Mucosa of descending colon (tissue), 3 donors: ENCODE measurements at places on chromosomes 1 and 21. TPM values are rescaled to one million over a fixed set of nuclear protein-coding genes. Genes with fewer than 3 reads are reported as not detected.

SERINC2 gene
- total RNA-seq = 146 TPM

GRCh38 chr1:31116022-31116421 lies 50.5 kb upstream of the PUM1 start:
- no peak for DNase-seq

HNRNPR gene
- total RNA-seq = 96.6 TPM

DNA sequence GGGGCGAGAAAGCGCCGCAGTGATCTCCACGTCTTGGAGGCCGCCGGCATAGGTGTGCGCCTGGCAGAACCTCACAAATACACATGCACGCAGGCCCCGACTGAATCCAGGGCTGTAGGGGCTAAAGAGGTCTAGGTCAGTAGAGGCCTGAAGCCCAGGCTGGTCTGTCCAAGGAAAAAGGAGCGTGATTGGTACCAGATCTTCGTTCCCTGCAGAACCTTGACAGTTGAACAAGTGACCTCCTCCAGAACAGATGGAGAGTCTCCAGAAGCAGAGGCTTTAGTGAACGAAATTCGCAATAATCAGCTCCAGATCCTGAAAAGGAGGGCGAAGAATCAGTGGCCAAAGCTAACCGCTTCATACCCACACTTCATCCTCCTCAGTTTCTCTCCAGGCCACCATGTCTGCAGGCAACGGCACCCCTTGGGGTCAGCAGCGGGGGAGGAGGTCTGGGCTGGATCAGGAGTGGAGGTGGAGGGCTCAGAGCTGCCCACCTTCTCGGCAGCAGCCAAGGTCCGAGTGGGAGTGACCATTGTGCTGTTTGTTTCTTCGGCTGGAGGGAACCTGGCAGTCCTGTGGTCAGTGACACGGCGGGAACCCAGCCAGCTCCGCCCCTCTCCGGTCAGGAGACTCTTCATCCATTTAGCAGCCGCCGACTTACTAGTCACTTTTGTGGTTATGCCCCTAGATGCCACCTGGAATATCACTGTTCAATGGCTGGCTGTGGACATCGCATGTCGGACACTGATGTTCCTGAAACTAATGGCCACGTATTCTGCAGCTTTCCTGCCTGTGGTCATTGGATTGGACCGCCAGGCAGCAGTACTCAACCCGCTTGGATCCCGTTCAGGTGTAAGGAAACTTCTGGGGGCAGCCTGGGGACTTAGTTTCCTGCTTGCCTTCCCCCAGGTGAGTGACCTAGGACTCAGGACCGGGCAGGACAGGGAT lies 749 bp upstream of the PEX11B start:
- peak; percentile 68 for DNase-seq

KRTAP12-2 gene
- not detected for total RNA-seq

RXRG gene
- total RNA-seq = 0.29 TPM

DNA sequence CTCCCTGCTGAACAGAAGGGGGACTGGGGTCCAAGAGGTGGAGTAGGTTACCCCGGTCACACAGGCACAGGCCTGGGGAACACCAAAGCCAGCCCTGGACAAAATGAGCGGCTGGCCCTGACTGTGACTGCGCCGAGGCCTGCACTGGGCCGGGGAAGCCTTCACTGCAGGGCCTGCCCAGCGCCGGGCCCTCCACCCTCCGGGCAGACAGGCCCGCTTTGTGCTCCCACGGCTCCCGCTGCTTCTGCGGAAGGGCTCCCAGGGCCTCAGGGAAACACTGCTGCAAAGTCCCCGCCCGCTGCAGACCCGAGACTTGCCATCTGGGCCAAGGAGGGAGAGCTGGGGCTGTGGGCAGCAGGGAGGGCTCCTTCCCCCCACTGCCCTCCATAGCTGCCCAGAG lies 35.3 kb downstream of the MEGF6 start:
- no peak for DNase-seq

GRCh38 chr21:14687268-14687625 lies 141.1 kb upstream of the SAMSN1 start:
- no peak for DNase-seq

- DNase-seq = no peak
Observed at GRCh38 chr1:234324821-234325220, 48.4 kb upstream of the COA6 start.

GRCh38 chr1:111489604-111490003 lies 13.8 kb downstream of the ADORA3 start:
- peak; percentile 35 for DNase-seq

SMCP gene
- total RNA-seq = not detected

KRTAP21-2 gene
- not detected for total RNA-seq

- DNase-seq = no peak
Observed at GRCh38 chr21:37065561-37066177, 7.2 kb downstream of the PIGP start.

EDN2 gene
- 1.6 TPM for total RNA-seq

DNA sequence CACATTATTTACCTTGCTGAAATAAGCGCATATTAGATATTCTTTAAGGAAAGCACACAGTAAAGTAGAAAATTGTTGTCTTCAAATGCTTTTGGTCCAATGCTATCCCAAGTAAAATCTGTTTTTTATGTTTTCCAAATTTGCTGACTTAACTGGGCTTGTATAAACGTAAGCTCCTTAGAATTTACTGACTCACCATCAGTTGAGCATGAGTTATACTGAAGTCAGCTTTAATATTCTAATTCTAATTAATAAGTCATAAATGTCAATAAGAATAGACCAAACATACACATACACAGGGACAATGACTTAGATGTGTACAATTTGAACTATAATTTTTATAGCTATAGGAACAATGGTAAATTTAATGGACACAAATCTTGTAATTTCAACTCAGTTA lies 319.2 kb downstream of the TPR start:
- no peak for DNase-seq

CYP4A22 gene
- total RNA-seq = not detected

- DNase-seq = peak; percentile 81
Observed at GRCh38 chr1:212485913-212486618, 53.3 kb downstream of the NENF start.

LY9 gene
- 1.3 TPM for total RNA-seq

CFH gene
- 37.0 TPM for total RNA-seq

GRCh38 chr1:96747565-96747964 lies 26.0 kb downstream of the PTBP2 start:
- DNase-seq = no peak

- DNase-seq = no peak
Observed at GRCh38 chr1:234868296-234869147, 258.5 kb upstream of the IRF2BP2 start.

DNA sequence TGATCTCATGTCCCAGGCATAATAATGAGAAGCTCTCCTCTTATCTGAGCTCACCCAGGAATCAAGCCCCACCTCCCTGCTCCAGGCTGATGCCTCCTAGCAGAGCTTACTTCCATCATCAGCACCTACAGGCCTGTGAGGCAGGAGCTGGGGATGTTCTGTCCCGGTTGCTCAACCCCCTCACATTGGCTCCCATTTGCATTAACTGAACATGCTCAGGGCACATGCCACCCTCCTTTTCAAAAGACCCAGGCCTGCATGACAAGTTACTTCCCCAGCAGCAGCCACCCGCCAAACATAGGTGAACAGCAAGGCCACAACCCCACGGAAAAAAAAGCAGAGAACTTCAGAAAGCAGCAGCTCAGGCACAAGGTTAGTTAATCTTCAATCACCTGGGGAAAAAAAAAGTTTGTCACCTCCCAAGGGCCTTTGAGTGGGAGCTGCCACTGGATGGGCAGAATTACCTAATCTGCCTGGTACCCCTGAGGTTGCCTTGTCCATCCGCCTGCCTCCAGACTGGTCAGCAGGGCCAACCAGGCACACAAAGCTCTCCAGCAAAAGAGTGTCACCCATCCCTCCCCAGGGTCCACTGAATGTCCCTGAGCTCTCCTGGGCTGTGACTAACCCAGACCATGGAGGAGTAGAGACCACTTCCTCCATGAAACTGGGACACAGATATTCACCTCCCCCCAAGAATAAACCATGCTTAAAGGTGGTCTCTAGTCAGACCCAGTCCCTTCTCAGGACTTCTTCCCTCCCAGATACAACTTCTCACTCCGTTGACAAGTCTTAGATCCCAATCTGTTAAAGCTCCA lies 4.4 kb downstream of the KCNN3 start:
- DNase-seq = no peak

PCBP3 gene
- 7.6 TPM for total RNA-seq

DNAH14 gene
- 9.2 TPM for total RNA-seq

GRCh38 chr1:109370712-109371340 lies 26.9 kb downstream of the SORT1 start:
- DNase-seq = no peak

- DNase-seq = peak; percentile 89
Observed at GRCh38 chr1:207848234-207848633, 62.7 kb downstream of the CD34 start.

CFAP141 gene
- total RNA-seq = not detected

PDIK1L gene
- total RNA-seq = 15.0 TPM

DNA sequence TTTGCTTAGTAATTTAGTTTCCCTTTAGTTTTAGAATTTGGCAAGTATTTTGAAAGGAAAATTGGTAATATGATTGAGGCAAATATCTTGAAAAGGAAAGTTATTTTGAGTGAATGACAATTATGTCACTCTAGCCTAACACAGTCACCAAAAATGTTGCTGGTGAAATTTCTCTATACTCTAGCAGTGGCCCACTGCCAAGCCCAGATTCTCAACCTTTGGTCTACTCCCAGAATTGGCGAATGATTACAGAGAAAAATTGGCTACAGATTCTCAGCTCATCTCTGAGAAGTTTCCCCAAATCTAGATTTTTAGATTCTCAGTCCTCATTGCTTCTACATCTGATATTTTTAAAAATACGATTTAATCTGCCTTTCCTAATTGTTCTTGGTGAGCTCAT lies 84.9 kb downstream of the PIGK start:
- no peak for DNase-seq

- no peak for DNase-seq
Observed at GRCh38 chr1:27547220-27548116, 56.5 kb downstream of the AHDC1 start.

DNA sequence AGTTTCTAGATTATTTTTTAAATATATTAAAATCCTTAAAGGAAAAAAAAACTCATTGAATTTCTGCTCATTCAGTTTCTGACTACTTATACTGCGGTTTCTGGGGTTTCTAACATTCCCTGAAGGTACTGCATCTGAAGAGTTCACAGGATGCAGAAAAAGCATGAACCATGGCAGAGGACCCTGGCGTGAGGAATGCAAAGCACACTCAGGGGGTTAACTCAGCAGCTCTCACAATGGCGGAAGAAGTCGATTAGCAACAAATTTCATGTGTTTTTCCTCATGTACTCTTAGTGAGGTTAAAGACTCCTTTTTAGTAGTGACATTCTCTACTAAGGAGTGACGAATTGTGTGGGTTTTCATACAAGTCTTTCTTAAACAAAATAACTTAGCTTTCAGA lies 975.6 kb downstream of the NCAM2 start:
- DNase-seq = no peak

DNA sequence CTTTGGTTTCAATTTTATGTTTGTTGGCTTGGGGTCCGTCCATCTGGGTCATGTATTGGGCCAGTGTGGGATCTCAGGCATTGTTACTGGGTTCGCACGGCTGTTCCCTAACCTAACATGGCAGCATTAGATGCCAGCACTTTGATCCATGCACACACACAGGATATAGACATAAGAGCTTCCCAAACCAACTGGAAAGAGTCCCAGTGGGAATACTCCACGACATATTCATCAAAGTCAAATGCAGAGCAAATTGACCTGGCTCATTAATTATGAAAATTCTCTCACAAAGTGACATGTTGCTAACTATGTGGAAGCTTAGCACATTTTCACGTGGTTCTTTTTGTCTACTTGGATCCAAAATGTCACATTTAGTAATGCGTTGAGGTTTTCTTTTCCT lies 130.4 kb downstream of the SETD4 start:
- no peak for DNase-seq

- no peak for DNase-seq
Observed at GRCh38 chr1:197674286-197674685, 101.0 kb downstream of the DENND1B start.

DNA sequence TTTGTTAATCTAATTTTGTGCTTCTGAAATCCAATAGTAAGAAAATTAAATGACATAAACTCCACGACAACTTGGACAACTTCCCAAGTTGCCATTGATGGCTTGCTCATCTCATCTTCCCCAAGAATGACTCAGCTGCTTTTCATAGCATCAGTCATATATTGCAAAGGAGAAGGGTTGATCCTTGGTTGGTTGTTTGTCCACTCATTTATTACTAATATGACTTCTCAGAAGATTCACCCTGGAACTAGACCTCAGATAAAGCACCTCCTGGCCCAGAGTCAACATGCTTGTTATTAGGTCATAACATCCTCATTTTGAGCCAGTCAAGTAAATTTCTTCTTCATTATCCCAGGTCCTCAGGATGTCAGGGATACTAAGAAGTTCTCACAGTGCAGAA lies 2.3 kb upstream of the LCE3D start:
- DNase-seq = no peak

DNA sequence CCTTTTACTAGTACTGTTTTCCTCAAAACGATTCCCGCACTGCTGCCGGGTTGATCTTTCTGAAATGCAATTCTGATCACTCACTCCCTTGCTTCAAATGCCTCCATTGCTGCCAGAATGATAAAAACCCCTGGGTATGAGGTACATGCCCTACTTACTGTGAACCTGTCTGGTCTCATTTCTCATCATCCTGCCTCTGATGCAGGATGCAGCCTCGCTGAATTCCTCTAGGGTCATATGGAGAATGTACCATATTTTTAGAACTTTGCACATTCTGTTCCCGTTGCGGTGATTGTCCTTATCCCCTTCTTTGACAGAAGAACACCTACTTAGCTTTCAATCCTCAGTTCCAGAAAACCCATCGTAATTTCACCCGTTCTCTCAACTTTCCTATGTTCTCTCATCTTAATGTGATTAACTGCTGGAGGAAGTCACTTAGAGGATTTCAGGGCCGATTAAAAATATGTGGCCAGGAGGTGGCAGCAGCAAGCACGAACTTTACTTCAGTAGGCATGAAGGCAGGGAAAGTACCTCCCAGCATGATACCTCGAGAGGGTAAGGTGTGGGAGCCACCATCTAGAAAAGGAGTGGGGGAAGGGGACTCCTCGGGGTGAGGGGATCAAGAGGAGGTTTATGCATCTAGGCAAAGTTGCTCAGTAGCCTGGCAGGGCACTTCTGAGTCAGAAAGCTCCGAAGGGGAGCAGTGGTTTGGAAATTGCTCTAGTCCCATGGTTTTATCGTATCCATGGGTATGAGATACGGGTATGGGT lies 361.5 kb upstream of the ZP4 start:
- DNase-seq = peak; percentile 77

DNA sequence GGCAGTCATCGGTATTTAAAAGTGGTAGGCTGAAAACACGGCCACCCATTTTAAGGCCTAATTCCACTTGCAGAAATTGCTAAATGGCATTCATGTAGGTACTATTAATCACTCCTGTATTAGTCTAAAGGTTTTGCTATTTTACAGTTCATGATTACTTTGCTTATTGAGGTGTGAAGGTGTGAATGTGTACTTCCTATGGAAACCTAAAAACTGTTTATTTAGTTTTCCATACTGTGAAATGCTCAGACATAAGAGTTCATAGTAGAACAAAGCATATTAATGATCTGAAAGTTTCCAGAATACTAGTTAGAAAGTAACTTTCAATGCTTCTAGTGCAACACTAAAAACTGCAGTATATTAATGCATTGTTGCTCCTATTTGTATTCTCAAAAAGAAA lies 69.8 kb downstream of the ITGB3BP start:
- DNase-seq = no peak

GRCh38 chr1:223423641-223424233 lies 30.5 kb downstream of the CCDC185 start:
- no peak for DNase-seq

ADIPOR1 gene
- 61.6 TPM for total RNA-seq
